HuH-7.5 (cell line): ENCODE measurements at places on chromosomes 1 and 21.

DNA sequence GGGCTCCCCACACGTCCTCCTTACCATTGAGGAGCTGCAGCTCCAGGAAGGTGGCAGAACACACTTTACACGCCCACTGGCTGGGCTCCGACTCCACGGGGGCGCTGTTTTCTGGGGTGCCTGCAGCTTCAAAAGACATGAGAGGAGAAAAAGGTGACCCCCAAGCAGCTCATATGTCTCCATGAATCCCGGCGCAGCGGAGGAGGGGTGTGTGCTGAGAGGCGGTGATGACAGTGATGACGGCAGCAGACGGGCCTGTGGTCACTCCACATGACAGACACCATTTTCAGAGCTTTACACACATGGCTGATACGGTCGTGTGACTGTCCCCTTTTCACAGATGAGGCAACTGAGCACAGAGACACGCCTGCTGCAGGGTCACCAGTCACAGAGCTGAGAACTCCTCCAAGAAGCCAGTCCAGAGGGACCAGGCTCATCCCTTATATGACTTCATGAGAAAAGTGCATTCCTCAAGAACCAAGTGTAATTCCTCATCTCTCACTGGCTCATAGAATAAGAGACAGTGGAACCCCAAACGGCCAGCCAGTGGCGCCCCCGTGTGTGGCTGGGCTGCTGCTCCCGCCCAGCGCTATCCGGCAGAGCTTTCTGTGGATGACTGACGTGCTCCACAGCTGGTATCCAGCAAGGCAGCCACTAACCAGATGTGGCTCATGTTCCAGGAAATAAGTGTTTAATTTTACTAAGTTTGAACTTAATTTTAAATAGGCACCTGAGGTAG lies 31.9 kb downstream of the PRDM15 start:
- no peak for DNase-seq

DNA sequence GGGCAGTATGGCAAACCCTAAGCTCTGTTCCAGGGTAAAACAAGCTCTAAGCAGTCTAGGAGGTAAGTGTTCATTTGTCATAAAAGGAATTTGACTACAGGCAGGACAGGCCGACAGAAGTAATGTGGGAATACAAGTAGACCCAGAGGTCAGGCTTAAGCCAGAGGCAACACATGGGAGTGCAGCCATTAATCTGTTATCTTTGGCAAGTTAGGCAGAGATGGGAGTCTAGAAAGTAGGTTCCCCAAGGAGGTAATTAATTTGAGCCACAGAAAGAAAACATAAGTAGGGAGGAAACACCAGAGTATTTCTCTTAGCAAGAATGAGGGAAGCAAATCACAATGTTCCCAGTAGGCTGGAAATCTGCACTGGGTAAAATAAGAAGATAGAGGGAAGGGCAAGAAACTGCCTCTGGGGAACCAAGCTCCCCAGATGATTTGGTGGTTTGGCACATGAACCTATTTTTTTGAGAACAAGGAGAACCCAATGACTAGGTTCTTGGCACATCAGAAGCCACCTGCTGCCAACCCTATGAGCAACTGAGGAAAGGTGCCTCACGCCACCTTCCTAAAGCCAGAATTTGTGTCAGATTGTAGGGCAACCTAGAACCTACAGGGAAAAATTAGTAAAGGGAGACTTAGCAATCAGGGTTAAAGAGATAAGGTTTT lies 636.4 kb upstream of the PLXNA2 start:
- no peak for DNase-seq

DNA sequence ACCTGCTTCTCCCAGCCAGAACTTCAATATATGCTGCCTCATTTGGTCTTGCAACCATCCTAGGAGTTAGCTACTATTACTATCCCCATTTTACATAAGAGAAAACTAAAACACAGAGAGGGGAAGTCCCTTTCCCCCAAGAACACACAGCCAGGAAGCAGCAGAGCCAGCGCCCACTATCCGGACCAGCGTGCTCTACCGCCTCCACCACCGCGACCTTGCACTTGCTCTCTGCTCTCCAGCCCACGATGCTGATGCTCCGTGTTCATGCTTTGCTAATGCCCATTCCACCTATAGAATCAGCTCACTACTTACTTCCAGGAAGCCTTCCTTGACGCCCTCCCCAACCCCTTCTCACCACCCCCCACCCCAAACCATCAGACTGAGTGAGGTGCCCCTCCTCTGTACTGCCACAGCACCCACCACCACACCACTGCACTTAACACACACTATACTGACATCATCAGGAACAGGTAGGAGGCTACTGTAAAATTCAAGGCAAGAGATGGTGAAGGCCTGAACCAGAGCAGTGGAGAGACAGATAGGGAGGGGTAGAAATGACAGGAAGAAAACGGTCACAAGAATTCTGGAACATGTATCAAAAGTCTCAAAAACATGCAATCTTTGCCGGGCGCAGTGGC lies 9.4 kb downstream of the TMEM53 start:
- DNase-seq = no peak

- no peak for DNase-seq
Observed at GRCh38 chr1:193890935-193891334, 704.5 kb upstream of the B3GALT2 start.
